Glomerular endothelial cell (primary cell): ENCODE measurements at places on chromosomes 4 and X. TPM values are rescaled to one million over a fixed set of nuclear protein-coding genes. Genes with fewer than 3 reads are reported as not detected.

DNA sequence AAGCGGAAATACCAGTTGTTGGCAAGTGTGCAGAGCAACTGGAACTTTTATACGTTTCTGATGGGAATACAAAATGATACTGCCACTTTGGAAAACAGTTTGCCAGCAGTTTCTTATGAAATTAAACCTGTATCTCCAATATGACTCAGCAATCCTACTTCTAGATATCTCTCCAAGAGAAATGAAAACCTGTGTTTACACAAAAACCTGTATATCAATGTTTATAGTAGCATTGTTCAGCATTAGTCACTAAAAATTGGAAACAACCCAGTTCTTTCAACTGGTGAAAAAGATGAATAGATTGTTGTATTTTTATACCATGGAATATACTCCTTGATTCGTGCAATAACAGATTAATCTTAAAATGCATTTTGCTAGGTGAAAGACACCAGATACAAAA is 26.8 kb downstream of the ATP7A start:
- no peak for DNase-seq

GRCh38 chr4:163107754-163108153 is 58.9 kb downstream of the NAF1 start:
- peak; percentile 12 for DNase-seq

DNA sequence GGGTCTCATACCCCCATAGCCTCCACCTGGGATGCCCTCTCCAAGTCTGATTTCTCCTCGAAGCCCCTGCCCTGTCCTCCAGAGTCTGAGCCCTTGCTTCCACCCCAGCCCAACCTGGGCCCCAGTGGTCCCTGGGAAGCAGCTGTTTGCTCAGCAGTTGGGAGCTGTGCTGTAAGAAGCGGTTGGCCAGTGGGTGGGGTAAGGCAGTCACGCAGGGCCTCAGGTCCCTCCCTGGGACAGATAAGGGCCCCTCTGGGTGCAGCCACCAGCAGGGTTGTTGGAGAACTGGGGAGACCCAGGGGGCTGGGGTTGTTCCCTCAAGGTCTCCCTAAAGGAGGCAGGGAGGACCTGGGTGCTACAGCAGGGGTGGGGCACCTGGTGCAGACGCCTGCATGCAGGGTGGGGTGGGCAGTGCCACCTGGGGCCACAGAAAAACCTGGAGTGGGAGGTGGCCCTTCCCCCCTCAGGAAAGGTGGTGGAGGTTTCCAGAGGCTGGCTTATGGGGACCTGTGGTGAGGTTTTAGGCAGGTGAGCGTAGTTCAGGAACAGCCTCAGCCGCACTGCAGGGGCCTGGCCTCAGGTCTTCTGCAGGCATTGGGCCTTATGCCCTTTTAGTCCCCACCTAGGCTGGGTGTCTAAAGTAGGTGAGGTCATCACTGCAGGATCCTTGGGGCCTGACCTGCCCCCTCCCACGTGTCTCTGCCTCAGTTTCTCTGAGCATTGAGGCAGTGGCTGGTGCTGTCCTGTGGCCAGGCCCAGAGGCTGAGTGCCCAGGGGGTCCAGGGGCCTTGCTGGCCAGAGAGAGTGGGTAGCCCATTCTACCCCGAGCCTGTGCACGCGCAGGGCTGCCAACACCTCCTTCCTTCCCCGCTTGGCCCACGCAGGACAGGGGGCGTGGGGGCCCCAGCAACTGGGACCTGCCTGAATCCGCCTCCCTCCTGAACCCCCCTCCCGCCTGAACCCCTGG is 3.1 kb upstream of the SLC26A1 start:
- DNase-seq: no peak

The TLR10 gene
- total RNA-seq: not detected in 2 replicates

The ADGRG2 gene
- total RNA-seq: not detected in 2 replicates

The RPL34 gene
- 736 and 1,197 TPM in 2 replicates for total RNA-seq

GRCh38 chrX:48107717-48108116 is 22.7 kb upstream of the SPACA5B start:
- DNase-seq: no peak

GRCh38 chrX:2582667-2583066 is 81.9 kb upstream of the DHRSX start:
- DNase-seq: no peak

- no peak for DNase-seq
Observed at GRCh38 chr4:41822325-41822724, 73.8 kb upstream of the PHOX2B start.

The MTTP gene
- not detected in 2 replicates for total RNA-seq

The F8A2 gene
- total RNA-seq: not detected in 2 replicates

The AFP gene
- not detected in 2 replicates for total RNA-seq

DNA sequence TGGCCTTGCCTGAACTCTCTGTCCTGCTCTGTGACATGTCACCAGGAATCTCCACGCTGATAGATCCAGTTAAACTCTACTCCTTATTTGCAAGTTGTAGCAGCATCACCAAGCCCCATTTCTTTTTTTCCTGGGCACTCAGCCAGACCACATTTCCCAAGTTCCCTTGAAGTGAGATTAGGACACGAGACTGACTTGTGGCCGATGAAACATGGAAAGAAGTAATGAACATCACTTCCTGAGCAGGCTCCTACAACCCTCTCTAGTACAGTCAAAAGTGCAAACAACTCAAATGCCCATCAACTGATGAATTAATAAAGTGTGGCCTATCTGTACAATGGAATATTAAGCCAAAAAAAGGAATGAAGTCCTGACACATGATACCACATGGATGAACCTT is 74.6 kb downstream of the MAP3K15 start:
- no peak for DNase-seq

GRCh38 chr4:162644346-162644745 is 480.5 kb upstream of the FSTL5 start:
- no peak for DNase-seq
